ENCODE measurements at places on chromosomes 1 and 21.

- no peak for DNase-seq
These were observed 15.7 kb downstream of the CFAP45 start for GRCh38 chr1:159884296-159884695.

DNA sequence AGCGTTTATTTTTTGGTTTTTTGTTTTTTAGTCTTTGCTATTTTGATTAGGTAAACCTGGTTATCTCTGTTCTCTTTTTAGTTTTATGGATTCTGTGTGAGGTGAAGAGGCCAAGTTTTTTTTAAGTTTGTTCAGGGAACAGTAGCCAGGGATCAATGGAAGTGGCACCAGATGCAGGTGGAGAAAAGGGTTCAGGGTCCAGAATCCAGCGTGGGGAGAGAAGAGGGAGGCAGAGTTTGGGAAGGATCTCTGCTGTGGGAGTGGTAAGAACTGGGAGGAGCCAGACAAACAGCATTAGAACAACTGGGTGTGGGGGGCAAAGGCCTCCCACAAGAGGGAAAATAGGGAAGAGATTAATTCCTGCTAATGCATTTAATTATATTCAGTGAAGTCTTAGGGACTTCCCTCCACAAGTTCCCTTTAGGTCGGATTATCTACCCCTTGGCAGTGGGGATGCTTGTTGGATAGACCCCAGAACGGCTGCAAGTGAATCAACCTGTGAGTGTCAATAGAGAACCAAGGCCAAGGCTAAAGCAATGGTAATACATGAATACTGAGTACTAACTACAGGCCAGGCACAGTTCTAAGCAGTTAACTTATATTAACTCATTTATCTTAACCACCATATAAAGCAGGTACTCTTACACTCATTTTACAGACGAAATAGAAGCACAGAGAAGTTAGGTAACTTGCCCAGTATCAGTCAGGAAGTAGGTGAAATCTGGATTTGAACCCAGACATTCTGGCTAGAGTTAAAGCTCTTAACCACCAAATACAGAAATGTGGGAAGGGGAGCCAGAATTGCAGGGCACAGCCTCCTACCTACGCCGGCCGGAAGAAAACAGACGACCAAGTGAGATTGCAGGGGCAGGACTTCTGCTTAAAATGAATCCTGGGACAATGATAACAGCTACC lies 498 bp downstream of the GNAT2 start:
- DNase-seq, result no peak

DNA sequence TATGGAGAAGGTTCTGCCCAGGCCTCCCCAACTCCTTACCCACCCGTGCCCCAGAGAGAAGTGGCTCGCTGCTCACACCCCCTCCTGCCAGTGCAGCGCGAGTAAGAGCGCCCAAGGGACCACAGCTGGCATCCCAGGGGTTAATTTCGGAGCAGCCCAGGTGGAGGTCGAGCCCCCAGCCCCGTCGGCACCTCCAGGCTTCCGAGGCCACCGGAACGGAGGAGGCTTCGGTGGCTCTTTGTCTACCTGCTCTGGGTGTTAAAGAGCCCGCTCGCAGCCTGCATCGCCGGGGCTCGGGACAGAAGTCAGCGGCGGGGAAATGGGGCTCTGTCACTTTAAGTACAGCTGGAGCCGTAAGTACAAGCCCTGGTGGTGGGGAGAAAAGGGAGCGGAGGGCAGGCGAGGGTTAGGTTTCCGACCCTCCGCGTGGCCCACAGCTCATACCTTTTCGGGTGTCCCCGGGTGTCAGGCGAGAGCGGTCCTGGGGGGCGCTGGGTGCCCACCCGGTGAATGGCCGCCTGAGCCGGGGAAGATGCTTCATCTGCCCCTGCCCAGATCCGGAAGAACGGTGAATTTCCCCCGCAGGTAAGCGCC lies 89.4 kb upstream of the IPO9 start:
- peak; percentile 79 for DNase-seq

DNA sequence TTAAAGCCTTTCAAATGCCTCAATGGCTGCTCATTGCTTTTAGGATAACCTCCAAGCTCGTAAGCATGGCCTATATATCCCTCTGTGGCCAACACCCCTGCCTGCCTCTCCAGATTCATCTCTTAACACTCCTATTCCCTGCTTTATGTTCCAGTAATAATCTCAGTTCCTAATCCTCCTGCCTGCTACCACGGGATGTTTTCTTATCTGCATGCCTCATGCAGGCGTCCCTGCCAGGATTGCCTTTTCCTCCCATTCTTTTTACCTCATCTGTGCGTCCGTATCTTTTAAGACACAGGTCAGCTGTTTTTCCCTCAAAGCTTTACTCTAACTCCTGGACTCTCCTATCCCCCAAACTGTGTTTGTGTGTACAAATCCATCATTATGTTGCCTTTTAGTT lies 36.1 kb downstream of the ZBTB40 start:
- DNase-seq, result no peak

DNA sequence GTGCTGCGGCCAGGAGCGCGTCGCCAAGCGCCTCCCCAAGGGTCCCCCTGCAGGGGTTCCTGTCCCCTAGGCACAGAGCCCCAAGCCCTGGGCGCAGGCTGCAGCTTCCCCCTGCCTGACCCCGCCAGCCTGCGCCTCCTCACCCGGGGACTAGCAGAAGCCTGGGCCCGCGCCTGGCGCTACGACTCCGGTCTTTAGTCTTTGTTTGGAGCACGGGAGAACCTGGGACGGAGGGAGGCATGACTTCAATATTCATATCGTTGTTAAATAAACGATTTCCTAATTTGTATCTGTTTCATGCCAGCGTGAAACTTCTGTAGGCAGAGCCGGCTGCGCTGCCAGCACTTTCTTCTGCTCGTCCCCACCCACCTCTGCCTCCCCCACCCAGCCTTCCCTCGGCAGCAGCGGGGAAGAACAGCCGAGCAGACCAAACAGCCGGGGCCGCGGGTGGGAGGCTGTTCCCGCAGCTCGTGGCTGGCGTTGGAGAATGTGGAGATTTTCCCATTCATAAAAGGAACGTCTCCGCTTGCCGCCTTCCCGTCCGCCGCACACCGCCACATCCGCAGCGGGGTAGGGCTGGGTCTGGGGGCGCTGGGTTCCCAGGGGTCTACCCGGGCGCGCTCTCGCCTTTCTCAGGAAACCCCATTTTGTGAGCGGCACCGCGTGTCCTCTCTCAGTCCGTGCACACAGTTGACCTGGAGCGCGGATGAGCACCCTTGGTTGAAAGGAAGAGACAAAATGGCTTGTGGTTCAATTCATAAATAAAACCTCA lies 777 bp upstream of the TRIM67 start:
- DNase-seq, result no peak

Measured in right atrium auricular region (tissue), 2 donors.